ENCODE measurements at places on chromosomes 11 and 22.

DNA sequence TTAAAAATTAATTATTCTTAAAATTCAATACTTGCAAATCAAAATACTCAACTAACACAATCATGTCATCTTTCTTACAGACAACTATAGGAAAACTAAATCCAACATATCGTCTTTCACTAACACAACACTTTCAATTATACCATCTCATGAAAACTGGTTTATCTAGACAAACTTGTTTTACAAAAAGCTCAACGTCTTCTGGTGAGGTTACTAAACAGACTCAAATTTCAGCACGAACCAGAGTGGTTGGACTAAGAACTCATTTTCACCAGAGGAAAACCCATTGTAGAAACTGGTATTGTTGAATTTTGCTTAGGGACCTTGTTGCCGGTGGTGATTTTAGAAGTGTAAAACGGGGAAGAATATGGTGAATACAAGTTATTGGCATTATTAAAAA, 52.2 kb downstream of the NUP98 start:
- DNase-seq = no peak

DNA sequence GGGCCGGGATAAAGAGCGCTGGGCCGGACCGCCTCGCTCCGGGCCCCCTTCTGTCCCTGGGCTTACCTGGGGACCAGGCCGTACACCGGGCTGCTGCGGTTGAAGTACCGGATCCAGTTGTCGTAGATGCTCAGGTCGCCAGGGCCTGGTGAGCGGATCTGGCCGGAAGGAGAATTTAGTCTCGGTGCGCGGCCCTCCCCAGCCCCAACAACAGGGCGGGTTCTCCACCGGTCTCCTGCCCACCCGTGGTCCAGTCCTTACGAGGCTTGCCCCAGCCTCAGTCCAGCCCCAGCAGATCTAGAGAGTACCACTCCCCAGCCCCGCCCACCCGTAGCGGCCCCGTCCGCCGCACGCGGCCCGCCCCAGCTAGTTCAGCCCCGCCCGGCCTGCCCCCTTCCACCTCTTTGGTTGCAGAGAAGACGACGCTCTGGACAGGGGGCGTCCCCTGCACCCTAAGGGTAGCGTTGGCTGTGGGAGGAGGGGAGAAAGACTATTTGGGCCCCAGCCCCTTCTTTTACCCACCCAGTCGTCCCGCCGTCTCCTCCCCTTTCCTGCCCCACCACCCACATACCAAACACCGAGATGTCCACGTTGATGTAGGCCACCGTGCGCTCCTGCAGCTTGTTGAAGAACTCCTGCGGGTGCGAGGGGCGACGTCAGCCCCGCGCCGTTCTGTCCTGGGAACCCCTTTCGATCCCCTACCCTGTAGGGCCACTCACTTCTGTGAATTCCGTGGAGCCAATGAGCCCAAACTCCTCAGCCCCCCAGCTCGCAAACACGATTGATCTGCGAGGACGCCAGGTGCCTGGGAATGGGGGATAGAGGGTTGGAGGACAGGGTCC, 6.8 kb downstream of the SAC3D1 start:
- DNase-seq = no peak

DNA sequence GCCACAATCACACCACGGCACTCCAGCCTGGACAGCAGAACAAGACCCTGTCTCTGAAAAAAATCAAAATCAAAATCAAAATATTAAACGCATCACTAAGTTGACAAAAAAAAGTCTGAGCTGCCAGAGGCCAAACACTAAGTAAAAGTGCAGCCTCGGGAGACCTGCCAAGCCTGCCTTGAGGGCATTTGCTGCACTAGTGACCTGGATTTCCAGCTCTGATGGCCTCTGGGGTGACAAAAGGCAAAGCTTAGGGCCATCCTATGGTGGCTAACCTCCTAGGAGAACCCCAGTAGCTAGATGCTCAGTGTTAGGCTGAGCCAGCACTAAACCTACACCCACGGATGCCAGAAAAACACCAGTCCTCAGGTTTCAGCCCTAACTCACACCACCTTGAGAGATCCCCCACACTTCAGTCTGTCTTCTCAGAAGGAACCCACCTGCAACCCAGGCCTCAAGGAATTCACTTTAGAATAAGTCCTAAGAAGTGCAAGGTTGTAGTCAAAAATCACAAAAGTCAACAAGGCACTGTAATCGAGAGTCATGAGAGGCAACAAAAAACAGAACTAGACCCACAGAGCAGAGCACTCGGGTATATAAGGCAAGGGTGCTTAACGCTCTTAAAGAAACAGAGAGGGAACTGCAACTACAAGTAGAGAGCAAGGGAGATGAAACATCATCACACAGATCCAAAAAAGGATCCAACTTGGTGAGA, 28.6 kb downstream of the GNB1L start:
- DNase-seq = no peak

DNA sequence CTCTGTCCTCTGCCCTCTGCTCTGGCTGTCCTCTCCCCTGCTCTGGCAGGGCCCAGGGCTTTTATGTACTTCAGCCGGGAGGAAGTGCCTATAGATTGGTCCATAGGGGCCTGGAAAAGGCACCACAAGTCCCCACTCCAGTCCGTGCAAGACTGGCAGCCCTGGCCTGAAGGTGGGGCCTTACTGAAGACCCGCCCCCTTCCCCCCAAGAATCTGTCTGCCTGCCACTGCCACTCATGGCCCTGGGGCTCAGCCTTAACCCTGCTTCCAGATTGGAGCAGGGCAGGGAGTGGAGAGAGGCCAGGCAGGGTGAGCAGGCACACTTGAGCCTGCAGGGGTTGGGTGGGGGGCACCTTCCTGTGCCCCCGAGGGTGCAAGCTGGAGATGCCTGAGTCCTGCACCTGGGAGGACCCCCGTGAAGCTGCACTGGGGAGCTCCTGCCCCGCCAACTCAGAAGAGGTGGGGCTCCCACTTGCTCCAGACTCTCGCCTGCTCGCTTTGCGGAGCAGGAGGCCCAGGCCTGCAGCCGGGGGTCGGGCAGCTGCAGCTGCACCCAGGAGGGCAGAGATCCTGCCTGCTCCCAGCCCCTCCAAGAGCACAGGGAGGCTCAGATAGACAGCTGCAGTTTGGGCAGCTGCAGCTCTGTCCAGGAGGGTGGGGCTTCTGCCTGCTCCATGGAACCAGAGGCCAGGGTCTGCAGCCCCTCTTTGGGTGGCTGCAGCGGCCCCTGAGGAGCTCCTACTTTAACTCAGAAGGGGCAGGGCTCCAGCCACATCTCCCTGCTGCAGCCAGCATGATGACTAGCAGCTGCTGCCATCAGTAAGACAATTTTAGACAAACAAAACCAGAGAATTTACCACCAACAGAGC, 51.0 kb upstream of the SC5D start:
- no peak for DNase-seq

DNA sequence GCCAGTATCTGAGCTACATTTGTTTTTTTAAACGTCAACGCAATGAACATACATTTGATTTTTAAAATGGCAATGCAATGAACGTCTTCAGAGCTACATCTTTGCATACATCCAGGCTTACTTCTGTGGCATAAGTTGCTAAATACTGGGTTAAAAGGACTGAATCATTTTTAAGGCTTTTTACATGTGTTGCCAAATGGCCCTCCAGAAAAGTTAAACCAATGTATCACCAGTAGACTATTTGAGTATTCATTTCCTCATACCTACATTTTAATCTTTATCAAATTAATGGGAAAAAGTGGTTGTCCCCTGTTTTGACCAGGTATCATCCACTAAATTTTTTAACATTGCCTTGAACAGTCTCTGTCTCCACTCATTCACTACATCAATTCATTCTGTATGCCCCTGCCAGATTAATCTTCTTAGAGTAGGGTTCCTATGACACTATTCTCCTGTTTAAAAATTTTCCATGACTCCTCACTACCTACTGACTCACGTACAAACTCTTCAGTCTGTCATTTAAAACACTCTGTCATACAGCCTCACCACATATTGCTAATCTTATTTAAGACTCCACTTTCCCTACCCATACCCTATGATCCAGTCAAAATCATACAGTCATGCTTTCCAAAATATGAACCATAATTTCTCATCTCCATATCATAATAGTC, 12.4 kb upstream of the PRRG4 start:
- no peak for DNase-seq

GRCh38 chr22:38831166-38831945, 12.5 kb downstream of the NPTXR start:
- DNase-seq = no peak

DNA sequence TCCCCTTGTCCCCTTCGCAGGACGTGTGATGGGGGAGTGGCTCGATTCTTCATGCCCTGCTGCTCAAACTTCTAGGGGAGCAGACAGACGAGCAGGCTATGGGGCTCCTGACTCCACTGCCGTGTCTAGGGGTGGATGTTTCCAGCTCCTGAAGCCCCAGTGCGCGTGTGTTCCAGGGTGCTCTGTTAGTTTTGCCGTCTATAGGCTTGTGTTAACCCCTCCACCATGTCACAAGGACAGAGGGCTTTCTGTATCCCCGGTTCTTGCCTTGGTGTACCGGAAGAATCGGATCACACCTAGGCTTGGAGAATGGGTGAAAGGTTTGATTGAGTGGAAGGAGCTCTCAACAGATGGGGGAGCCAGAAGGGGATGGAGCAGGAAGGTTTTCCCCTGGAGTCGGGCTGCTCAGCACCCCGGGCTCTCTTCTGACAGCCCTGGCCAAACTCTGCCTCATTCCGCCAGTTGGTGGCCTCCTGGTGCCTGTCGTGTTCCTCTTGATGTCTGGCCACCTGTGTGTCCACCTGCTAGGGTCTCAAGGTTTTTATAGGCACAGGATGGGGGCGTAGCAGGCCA, 810.7 kb downstream of the BRD1 start:
- DNase-seq = no peak

GRCh38 chr11:102620818-102621561, 4.1 kb downstream of the MMP20 start:
- DNase-seq = no peak

GRCh38 chr11:84922836-84923235, 704.3 kb downstream of the DLG2 start:
- no peak for DNase-seq

All from stimulated activated CD8-positive, alpha-beta memory T cell treated with anti-CD3 and anti-CD28 coated beads, Interleukin-2, amount 100 ng/mL, for 1 hour (primary cell).